NCI-H2081 treated with DMSO at 0.1 percent for 48 hours (cell line): ENCODE measurements at places on chromosomes 16 and 17.

DNA sequence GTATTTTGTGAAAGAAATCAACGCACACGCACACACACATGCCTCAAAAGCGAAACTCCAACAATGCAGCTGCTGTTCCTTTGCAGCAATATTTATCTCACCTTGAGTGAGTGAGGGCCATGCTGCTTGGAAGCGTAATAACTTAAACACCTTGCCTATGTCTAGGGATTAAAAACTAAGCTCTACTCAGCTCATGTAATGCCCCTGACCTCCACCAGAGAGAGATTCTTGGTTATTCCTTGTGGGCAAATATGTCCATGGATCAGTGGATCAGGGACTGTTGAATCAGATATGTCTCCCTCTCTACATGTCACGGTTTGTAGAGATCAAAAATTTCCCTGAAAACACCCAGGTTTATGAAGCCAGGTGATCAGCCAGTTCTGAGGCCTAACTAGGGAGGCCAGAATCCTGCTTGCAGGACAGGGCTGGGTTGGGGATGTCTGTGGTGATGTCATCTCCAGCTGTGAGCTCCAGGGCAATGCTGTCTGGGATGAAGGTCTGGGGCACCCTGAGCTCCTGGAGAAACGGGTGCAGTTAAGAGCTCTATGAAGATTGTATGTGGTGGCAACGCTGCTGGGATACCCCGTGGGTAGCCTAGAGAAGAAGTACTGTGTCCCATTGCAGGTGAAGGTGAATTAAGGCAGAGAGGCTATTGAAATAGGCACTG lies 149.4 kb downstream of the KCNJ12 start:
- no peak for DNase-seq

DNA sequence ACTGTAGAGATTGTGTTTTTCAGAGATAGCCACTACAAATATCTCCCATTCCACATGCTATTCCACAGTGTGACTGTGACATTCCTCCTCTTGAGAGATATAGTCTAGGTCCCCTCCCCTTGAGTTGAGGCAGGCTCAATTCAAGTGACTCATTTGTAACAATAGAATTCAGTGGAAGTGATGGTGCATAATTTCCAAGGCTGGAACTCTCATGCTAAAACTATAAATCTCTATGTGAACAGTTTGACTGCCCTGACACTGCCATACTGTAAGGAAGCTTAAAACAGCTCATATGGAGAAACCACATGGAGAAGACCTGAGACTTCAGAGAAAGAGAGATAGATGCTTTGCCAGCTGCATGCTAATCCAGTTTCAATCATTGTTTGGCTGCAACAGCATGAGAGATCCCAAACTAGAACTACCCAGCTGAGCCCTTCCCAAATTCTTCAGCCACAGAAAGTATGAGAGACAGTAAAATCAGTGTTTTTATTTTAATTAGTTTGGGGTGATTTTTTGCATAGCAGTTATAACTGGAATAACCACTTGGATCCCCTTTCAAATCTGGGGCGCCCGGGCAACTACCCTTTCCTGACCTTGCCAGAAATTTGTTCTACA lies 19.5 kb upstream of the CSNK2A2 start:
- no peak for DNase-seq

GRCh38 chr17:46166692-46167249 lies 26.5 kb downstream of the KANSL1 start:
- DNase-seq: no peak

DNA sequence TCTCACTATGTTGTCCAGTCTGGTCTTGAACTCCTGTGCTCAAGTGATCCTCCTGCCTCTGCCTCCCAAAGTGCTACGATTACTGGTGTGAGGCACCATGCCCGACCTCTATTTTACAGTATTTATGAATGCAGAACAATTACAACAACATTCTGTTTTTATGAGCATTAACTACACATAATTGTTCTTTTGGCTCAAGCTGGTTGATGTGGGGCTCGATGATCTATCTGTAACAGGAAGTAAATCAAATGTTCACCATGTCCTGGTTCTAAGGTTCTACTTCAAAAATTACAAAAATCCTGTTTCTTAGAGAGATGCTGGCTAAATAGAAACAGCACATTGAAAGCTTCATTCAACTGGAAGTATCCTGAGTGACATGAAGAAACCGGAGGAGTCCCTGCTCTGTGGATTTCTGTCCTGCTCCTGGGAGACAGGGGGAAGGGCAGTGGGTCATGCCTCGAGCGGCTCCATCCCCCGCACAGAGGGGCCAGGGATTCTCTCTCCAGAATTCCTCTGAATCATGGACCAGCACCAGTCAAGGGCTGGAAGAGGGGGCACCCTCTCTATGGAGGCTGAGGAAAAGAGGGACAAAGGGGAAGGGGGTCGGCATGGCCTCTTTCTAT lies 31.5 kb downstream of the FA2H start:
- DNase-seq: no peak

DNA sequence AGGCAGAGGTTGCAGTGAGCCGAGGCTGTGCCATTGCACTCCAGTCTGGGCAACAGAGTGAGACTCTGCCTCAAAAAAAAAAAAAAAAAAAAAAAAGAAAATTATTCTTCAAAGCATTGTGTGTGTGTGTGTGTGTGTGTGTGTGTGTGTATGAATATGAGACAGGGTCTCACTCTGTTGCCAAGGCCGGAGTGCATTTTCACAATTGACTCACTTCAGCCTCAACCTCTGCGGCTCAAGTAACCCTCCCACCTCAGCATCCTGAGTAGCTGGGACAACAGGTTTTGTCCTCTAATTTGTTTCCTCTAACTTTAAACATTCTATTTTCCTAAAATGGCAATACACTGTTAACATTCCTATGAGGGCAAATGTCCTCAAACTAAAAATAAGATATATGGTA lies 7.7 kb downstream of the FBXO47 start:
- DNase-seq: no peak

DNA sequence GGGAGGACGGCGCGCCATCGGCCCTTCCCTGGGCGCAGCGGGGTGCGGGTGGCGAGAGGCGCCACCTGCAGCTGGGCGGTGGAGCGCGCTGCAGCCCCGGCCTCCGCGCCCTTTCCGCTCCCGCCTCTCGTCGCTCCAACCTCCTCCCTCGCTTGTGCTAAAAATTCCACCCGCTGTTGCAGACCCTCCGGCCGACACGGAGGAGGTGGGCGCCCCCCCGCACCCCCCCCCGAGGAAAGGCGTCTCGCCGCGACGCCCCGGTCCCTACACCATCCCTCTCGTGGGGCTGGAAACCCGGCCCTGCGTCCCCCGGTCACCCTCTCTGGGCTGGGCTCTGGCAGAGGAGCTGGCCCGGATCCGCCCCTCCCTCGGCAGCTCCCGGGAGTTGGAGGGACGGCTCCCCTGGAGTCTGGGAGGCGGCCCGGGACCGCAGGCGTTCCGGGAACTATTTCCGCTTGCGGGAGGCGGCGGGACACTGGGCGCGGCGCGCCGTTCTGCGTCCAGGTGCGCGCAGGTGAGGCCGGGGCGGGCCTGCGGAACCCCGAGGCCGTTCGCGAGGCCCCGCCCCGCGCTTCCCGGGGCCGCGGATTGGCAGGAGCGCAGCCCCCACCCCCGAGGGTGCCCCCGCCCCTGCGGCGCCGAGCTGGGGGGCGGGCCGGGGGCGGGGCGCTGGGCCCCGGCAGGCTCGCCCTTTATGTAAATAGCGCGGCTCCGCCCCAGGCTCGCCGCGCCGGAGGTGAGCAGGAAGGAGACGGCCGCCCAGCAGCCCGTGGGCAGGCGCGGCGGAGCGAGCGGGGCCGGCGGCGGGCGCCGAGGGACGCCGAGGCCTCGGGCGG lies at the start of gene LLGL2:
Gene LLGL2, plus strand, starts transcription at position 728 of the 836 bp plus-strand sequence. CDS start 17,730 bp downstream, outside the sequence.
- peak; percentile 62 for DNase-seq

GRCh38 chr17:17533901-17534441 lies 37.8 kb upstream of the RASD1 start:
- DNase-seq: no peak

DNA sequence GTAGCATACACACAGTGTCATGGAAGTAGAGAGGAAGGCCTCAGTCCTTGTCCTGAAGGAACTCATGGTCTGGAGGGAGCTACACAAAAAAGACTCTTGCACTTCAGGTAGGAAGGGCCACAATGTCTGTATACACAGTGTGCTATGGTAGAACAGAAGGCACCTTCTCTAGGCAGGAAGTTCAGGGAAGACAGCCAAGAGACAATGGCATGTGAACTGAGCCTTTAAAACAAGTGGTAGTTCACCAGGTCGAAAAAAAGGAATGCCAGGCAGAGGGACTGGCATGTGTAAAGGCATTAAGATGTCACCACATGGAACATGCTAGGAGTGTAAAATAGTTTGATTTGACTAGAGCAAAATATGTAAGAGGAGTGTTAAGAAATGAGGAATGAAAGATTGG lies 9.7 kb downstream of the GNAO1 start:
- DNase-seq: no peak

DNA sequence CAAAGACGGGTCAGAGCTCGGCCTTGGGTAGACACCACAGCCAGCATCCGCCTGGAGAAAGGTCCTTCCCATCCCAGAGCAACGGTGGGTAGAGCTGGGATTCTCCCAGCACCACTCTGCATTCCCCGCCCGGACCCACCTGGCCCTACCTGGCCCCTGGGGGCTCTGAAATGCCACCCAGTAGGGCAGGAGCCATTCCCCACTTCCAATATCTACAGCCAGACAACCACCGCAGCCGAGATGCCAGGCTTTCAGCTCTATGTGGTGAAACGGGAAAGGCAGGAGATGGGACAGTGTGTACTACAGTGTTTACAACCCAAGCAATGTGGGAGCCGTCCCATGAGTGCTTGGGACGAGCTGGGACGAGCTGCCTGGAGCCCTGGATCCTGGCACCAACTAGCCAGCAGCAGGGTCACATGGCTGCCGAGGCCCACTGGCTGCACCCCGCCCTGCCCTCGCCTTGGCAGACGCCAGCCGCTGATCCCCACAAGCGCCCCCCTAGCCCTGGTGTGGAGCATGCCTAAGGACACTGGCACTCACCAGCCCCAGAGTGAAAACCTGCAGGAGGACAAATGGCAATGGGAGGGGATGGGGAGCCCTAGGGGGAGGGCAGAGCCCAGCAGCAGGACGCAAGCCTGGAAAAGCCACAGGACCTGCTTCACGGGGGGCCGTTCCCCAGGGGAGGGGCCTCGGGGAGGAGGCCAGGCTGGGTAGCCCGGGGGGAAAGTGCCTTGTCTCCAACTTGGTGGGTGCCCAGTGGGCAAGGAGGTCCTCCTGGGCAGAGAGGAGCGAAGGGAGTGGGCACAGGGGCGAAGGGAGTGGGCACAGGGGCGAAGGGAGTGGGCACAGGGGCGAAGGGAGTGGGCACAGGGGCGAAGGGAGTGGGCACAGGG lies 13.5 kb downstream of the TMC6 start:
- DNase-seq: no peak

DNA sequence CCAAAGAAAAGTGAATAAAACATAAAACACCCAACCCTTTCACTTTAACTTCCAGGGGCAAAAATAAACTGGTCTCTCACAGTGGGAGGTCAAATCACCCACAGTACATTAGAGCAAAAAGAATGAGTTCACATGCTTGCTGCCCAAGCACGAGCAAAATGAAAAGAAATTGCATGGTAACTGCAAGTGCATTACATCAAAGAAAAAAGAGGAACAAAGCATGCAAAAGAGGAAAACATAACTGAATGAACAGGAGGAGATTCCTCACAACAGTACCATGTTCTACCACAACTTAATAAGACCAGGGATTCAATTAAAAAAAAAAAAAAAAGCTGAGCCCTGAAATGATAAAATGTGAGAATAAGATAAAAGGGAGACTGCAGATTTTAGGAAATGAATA lies 12.3 kb downstream of the DNAH2 start:
- no peak for DNase-seq

DNA sequence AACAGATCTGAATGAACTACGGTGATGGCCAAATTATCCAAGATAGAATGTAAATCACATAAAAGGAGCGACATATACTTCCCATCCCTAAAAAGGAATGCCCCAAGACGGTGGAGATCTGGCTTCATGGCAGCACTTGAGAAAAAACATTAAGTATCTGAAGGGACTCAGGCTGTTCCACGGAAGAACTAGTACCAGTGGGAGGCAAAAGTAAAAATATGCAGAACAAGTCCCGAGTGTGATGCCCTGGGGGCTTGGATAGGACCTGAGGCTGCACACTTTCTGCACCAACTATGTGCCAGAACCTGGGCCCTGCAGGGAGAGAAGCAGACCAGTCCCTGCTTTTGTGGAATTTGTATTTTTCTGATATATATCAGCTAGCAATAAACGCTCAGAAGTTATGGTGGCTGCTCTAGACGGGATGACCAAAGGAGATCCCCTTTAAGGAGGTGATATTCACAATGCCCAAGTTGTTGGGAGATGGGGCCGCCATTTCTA lies 539 bp upstream of the CKLF start:
- no peak for DNase-seq

DNA sequence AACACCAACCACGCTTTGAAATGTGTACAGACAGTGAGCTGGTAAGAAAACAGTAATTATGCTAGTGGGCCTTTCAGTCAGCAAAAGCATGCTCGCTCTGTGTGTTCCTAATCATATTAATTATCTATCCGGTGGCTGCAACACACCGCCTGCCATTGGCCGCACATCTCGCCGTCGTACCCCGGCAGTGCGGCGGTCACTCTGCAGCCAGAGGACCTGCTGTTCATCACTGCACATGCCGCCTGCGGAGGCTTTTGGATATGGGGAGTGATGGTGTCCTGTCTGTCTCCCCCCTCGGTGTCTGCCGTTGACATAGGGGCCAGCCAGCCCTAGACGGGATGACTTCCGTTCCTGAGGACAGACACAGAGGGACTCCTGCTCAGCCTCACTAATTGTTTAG lies 68.5 kb downstream of the RPA1 start:
- DNase-seq: no peak

GRCh38 chr17:11807606-11808005 lies 189.7 kb downstream of the ZNF18 start:
- no peak for DNase-seq

GRCh38 chr17:27533874-27534815 lies 77.9 kb downstream of the KSR1 start:
- no peak for DNase-seq
